Kidney (tissue), 22 donors: ENCODE measurements at places on chromosomes 13 and 19.

GRCh38 chr13:40612041-40612440 is 54.4 kb downstream of the FOXO1 start:
- no peak for DNase-seq

DNA sequence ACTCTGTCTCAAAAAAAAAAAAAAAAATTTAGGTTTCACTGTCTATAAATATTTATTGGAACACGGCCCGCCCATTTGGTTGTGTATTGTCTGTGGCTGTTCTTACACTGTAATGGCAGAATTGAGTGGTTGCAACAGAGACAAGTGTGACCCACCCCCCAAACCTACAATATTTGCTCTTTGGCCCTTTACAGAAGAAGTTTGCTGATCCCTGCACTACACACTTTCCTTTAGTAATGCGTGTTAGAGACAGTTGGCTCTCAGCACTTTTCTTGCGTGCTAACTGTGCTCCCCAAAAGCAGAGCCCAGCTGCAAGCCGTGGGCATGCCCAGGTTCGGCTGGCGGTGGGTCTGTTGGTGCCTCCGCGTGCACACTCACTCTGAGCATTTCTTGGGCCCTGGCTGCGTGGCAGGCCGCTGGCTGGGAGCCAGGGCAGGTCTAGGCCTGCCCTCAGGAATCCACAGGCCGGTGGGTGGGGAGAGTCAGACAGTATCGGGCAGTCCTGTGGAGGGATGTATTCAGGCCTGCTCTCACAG is 72.6 kb downstream of the SIPA1L3 start:
- peak; percentile 42 for DNase-seq

DNA sequence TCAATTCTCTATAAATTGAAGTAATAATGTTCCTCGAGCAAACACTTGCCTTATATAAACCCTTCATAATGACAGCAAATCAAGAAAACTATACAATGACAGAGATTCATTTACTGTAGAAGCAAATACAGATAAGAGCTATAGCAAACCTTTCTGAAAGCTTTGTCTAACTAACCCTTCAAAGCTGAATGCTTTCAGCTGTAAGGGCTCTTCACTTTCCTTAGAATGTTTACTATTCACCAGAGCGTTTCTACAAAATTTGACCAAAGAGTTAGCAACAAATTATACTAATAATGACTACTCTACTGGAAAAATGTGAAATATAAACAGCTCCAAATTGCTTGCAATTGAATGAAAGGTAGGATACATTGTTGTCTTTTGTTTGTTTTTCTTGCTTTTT is 218.1 kb downstream of the SLITRK5 start:
- DNase-seq, result no peak

DNA sequence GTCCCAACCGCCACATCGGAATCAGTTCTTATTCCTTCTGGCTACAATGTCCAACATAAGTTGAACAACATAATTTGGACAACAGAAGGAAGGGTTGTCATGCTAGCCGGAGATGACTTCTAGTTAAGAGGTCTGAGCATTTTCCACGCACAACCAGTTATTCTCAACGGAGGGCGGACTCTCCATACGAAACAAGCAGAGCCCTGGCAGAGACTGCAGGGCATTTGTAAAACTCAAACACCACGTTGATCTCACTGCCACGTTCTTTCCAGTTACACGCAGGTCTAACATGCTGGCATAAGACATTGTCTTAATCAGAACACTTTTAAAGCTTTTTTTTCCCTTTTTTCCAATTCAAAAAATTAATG is 38.3 kb upstream of the DCUN1D2 start:
- no peak for DNase-seq

- DNase-seq, result peak; percentile 63
These were observed 10.4 kb upstream of the RASA3 start for GRCh38 chr13:114142640-114143490.

DNA sequence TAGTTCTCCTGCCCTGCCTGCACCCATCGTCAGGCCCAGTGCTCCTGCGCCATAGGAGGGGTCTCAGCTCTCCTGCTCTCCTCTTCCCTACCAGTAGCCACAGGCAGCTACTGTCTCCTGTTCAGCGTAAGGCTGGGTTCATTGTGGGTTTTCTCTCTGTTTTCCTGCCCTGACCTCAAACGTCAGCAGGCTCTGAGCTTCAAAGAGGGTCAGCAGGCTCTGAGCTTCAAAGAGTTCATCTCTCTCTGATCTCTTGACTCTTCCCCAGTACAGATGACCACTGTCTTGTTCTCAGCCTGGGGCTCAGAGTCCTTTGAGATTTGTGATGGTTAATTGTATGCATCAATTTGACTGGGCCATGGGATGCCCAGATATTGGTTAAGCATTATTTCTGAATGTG is 4.6 kb upstream of the CPB2 start:
- no peak for DNase-seq

- no peak for DNase-seq
These were observed 246.9 kb downstream of the DCLK1 start for GRCh38 chr13:35884211-35884760.

- no peak for DNase-seq
These were observed 603 bp downstream of the ZC3H13 start for GRCh38 chr13:46051968-46052318.

- no peak for DNase-seq
These were observed 81.5 kb upstream of the FAM216B start for GRCh38 chr13:42699912-42700311.
